Stimulated activated CD8-positive, alpha-beta memory T cell treated with anti-CD3 and anti-CD28 coated beads, Interleukin-15, amount 100 ng/mL, for 1 hour (primary cell): ENCODE measurements at places on chromosomes 11 and 22.

DNA sequence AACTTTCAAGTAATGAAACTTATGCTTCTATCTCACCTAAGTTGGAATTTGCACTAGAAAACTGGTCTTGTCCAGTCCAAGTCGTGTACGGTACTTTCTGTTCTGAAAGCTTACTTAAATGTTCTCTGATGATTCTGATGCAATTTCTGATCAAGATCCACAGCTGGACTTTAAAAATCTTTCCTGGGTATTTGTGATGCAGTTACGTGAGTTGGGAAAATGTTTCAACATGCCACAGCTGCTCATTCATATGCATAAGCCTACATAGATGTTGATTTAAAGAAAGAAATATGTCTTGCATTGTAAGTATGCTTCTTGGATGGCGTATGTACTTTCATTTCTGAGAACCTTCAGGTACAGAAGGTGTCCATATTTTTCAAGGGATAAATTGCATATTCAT, 493.7 kb upstream of the CCDC90B start:
- DNase-seq = no peak

- DNase-seq = no peak
Observed at GRCh38 chr11:8206251-8207079, 37.6 kb upstream of the RIC3 start.

DNA sequence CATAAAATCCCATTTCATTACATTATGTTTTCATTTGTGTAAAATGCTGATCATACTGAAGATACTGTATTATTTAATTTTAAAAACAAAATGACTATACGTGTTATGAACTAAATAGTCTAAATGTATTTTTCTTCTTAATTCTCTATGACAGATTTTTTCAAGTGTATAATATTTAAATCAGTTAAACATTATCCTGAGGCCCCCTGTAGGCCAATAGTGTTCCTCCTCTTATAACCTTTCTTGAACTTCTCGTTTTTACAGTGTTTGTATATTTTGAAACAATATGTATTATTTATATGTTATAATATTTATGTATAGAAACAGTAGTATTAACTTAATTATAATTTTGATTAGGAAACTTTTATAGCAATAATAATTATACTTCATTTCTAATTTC, 151.1 kb upstream of the CHORDC1 start:
- DNase-seq = no peak

GRCh38 chr11:70067591-70068341, 10.4 kb upstream of the ANO1 start:
- no peak for DNase-seq

DNA sequence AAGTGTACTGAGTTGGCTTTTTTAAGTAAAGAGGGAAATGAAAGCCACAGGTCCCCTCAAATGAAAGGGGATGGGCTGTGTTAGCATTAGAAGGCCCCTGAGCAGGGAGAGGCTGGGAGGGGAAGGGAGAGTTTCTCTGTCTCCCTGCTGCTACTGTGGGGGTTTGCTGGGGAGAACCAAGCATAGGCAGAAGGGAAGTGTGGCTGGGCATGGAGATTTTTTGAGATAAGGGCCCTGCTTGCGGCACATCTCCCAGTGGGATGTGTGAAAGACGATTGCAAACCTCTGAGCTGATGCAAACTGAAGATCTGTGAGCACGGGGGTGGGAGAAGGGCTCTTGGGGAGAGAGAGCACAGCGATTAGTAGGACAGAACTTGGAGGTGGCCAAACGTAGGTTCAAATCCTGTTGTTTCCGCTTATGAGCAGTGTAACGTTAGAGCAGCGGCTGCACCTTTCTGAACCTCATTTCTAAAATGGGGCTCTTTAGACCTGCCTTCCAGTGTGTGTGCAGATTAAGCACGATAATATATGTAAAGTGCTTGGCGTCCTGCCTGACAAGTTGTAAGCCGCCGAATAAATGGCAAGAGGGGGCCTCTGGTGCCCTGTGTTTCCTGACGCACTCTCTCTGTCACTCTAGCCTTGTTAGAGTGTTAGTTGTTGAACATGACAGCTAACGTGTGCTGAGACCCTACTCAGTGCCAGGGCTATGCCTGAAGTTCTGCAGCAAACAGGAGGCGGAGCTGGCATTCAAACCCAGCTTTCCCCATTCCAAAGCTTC, 122.3 kb downstream of the GRIK4 start:
- no peak for DNase-seq

GRCh38 chr11:17020831-17021230, 6.6 kb upstream of the PLEKHA7 start:
- DNase-seq = no peak

DNA sequence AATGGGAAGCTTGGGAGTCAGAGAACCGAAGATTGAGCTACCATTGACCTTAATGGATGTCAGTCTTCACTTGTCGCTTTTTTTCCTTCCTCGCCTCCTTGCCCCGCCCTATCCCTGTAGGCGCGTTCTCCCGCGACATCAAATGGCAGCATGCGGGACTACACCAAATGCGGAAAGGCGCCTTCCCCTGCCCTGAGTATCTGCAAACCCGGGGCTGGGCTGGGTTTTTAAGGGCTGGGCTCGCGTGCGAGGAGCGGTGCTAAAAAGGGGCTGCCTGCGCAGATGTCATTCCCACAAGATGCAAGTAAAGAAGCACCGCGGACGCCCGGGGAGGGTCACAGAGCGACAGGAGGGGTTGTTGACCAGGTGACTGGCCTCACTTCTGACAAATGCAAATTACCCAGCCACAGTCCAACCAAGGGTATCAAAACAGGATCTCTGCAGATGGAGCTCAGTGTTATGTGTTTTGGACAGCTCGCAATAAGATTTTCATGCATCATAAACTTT, 4.7 kb upstream of the FAM111B start:
- no peak for DNase-seq

GRCh38 chr11:70487756-70488155, 89.4 kb downstream of the CTTN start:
- DNase-seq = no peak

GRCh38 chr22:31898926-31899325, 45.4 kb upstream of the YWHAH start:
- DNase-seq = no peak

DNA sequence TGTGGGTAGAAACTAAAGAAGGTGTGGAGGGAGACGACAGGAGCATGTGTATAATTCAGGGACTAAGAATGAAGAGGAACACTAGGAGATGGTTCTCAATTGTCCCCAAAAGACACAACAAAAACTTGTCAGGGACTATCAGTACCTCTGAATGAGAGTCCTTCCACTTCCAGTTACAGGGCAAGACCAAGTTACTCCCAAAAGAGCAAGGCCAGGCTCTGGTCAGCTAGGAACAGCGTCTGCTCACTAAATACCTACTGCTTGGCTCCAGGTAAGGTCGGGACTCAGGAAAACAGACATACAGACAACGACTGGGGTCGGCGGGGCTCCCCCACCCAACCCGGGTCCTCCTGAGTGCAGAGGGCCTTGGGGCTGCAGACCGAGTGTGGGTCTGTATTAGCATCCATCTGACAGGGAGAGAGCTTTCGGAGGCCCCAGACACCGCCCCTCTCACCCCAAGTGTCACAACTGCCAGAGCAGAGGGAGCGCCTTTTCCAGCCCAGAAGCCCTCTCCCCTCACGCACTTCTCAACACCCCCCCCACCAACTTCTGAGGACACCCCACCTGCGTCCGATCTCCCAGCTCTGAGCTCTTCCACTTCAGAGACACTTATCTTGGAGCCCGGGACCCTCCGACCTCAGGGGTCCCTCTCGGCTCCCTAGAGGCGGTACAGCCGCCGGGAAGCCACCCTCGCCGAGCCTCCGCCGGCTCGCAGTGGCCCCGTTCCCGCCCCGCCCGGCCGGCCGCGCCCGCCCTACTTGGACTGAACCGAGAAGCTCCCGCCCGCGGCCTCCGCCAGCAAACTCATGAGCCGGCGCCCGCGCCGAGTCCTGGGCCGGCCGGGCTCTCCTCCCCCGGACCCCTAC, 522 bp downstream of the RHOG start:
- no peak for DNase-seq
